Breast epithelium (tissue), 4 donors: ENCODE measurements at places on chromosomes 6 and 20. TPM values are rescaled to one million over a fixed set of nuclear protein-coding genes. Genes with fewer than 3 reads are reported as not detected.

The TP53TG5 gene
- not detected for total RNA-seq

The RHAG gene
- not detected for total RNA-seq

The KCNK16 gene
- not detected for total RNA-seq

The HNF4A gene
- not detected for total RNA-seq

The BPI gene
- not detected for total RNA-seq

The ESR1 gene
- total RNA-seq = 2.2 TPM

The BPIFA1 gene
- total RNA-seq = not detected

The ULBP3 gene
- 0.64 TPM for total RNA-seq

The SIRPD gene
- not detected for total RNA-seq

The BIRC7 gene
- 0.32 TPM for total RNA-seq

- H3K4me1 ChIP-seq = no peaks in the 10 kb centered on the region
- H3K4me3 ChIP-seq = no peak overlapping the region
- DNase-seq = no peak
Observed at GRCh38 chr20:52731093-52731492, 241.1 kb upstream of the TSHZ2 start.

DNA sequence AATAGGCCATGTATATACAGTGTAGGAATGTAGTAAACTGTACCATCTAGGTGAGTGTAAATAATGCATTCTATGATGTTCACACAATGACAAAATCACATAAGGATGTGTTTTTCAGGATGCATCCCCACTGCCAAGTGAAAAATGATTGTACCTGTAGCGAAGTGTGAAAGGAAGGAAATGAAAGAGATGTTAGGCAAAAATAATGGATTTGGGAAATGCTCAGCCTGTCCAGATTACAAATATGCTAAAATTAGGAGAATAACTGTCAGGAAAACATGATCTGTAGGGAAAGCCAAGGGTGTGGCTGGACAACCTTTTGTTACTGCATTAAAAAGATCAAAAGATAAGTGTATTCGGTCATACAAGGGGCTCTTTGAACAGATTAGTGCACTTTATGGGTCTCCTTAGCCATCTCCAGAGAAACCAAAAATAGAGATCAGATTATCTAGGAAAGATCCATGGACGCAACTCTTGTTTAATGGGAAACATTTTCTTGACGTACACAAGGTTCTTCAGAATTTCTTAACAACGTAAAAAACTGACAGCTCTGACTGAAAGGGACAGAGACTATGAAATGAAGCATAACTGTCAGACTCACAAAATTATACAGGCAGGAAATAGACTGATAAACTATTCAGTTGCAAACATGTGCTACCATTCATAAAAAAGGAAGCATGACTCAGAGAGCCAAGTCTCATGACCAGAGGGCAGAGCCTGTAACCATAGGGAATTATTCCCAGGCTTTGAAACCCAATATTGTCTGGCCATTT lies 253.6 kb upstream of the RAB32 start:
- no peaks in the 10 kb centered on the region for H3K4me1 ChIP-seq
- H3K27ac ChIP-seq = no peak overlapping the region
- H3K36me3 ChIP-seq = no peaks in the 10 kb centered on the region
- H3K4me3 ChIP-seq = no peak overlapping the region

- no peak overlapping the region for H3K27ac ChIP-seq
- H3K4me3 ChIP-seq = no peak overlapping the region
- no peaks in the 10 kb centered on the region for H3K36me3 ChIP-seq
- no peak for DNase-seq
- H3K27me3 ChIP-seq = no peaks in the 10 kb centered on the region
- no peaks in the 10 kb centered on the region for H3K4me1 ChIP-seq
Observed at GRCh38 chr6:88376768-88377387, 210.7 kb upstream of the CNR1 start.

GRCh38 chr20:59939879-59940128 lies 301 bp downstream of the PPP1R3D start:
- H3K27me3 ChIP-seq = no peaks in the 10 kb centered on the region
- no peaks in the 10 kb centered on the region for H3K36me3 ChIP-seq
- H3K27ac ChIP-seq = peak overlapping the region; percentile 98
- H3K4me3 ChIP-seq = peak overlapping the region; percentile 89
- no peak for DNase-seq

DNA sequence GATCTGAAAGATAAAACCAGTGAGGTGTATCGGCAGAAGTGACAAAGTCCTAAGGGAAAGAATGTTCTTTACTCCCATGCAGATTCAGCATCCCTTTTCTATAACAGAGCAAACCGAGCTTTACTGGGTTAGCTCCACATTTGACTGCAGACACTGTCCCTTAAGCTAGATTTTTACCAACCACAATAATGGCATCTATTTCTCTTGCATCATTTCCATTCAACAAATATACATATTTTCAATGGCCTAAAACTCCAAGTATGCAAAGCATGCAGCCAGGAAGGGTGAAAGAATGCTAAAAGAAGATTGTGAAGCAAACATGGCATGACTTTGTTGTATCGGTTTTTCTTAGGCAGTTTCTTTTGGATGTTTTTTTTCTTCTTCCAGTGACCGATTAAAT lies 255.4 kb downstream of the OGFRL1 start:
- H3K4me3 ChIP-seq = no peak overlapping the region
- H3K27ac ChIP-seq = no peak overlapping the region
- H3K27me3 ChIP-seq = no peaks in the 10 kb centered on the region

GRCh38 chr6:25706314-25707014 lies 48.1 kb upstream of the SLC17A4 start:
- no peaks in the 10 kb centered on the region for H3K36me3 ChIP-seq
- H3K4me3 ChIP-seq = no peak overlapping the region
- no peaks in the 10 kb centered on the region for H3K4me1 ChIP-seq
- H3K27me3 ChIP-seq = no peaks in the 10 kb centered on the region

GRCh38 chr20:62233684-62234083 lies 4.6 kb upstream of the OSBPL2 start:
- no peaks in the 10 kb centered on the region for H3K36me3 ChIP-seq
- H3K27ac ChIP-seq = no peak overlapping the region
- no peaks in the 10 kb centered on the region for H3K4me1 ChIP-seq
- no peak for DNase-seq
- H3K27me3 ChIP-seq = no peaks in the 10 kb centered on the region

- no peak for DNase-seq
- H3K27ac ChIP-seq = peak overlapping the region; percentile 43
- no peaks in the 10 kb centered on the region for H3K27me3 ChIP-seq
- H3K36me3 ChIP-seq = no peaks in the 10 kb centered on the region
- H3K4me1 ChIP-seq = no peaks in the 10 kb centered on the region
Observed at GRCh38 chr20:53930651-53931504, 139.5 kb downstream of the BCAS1 start.

GRCh38 chr20:37759761-37760209 lies 66.0 kb downstream of the CTNNBL1 start:
- no peaks in the 10 kb centered on the region for H3K36me3 ChIP-seq
- no peak overlapping the region for H3K4me3 ChIP-seq
- no peaks in the 10 kb centered on the region for H3K4me1 ChIP-seq
- no peak for DNase-seq
- no peaks in the 10 kb centered on the region for H3K27me3 ChIP-seq

DNA sequence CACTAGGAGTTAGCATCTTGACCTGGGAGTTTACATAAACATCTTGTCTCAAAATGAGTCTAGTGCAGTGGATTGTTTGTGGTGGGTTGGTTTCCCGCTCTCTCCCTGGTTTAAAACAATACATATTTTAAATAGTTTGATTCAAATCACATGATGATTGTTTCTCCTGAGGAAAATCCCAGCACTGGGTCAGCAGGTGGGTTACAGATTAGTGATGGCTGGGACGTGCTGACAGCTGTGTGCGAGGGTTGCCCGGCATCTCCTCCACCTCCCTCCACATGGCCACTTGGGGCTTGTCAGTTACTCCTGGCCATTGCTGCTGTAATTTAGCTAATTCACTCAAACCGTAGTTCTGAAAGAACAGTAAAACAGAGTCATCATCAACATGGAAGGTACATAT lies 306.4 kb upstream of the CITED2 start:
- H3K4me1 ChIP-seq = no peaks in the 10 kb centered on the region
- no peaks in the 10 kb centered on the region for H3K27me3 ChIP-seq
- no peaks in the 10 kb centered on the region for H3K36me3 ChIP-seq
- H3K27ac ChIP-seq = no peak overlapping the region
- H3K4me3 ChIP-seq = no peak overlapping the region
- no peak for DNase-seq

GRCh38 chr6:107676042-107676441 lies 148.1 kb downstream of the SCML4 start:
- H3K4me3 ChIP-seq = no peak overlapping the region
- no peaks in the 10 kb centered on the region for H3K36me3 ChIP-seq
- no peak overlapping the region for H3K27ac ChIP-seq
- no peak for DNase-seq
- H3K27me3 ChIP-seq = no peaks in the 10 kb centered on the region

DNA sequence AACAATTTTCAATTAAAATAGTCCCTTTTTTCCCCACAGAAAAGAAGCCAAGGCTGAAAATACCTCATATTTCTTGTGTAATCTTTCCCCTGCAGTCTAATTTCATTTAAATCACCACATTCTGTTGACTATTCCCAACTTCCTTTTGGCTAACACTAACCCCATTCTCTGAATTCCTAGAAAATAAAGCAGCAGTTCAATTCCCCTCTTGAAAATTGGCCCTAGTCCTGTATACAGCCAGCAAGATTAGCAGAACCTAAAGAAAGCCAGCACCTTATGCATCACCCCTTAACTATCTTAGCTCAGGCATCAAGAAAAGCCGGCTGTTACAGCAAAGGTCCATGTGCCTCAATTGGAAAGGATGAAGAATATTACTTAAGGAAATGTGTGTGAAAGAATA lies 69.7 kb downstream of the MDN1 start:
- DNase-seq = no peak
- H3K4me3 ChIP-seq = no peak overlapping the region
- H3K4me1 ChIP-seq = no peaks in the 10 kb centered on the region
- peaks cover 11% of the 10 kb centered on the region for H3K36me3 ChIP-seq

- no peaks in the 10 kb centered on the region for H3K36me3 ChIP-seq
- no peaks in the 10 kb centered on the region for H3K4me1 ChIP-seq
- no peak overlapping the region for H3K27ac ChIP-seq
- DNase-seq = no peak
Observed at GRCh38 chr6:111411978-111412566, 70.9 kb downstream of the REV3L start.

GRCh38 chr6:110338820-110339470 lies 19.2 kb downstream of the METTL24 start:
- H3K27ac ChIP-seq = no peak overlapping the region
- H3K4me1 ChIP-seq = no peaks in the 10 kb centered on the region
- no peaks in the 10 kb centered on the region for H3K27me3 ChIP-seq

GRCh38 chr6:125157280-125157679 lies 3.7 kb downstream of the TPD52L1 start:
- no peaks in the 10 kb centered on the region for H3K27me3 ChIP-seq
- H3K4me1 ChIP-seq = no peaks in the 10 kb centered on the region

DNA sequence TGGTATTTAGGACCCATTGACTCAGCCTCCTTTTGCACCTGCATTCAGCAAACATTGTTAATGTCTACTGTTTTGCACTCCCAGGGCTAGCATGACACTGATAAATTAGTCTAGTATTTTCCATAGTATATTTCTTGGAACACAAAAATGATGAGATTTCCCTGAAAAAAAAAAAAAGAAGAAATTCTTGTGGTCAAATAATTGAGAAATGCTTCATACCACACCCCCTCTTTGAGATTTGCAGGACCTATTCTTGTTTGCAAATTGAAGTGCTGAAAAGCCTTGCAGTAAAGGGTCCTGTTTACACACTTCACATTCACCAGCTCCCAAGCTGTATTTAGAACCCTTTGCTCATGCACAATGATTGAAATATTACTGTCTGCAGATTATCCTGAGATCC lies 36.3 kb upstream of the CLIC5 start:
- no peak overlapping the region for H3K27ac ChIP-seq
- H3K36me3 ChIP-seq = no peaks in the 10 kb centered on the region
- no peak overlapping the region for H3K4me3 ChIP-seq
- no peak for DNase-seq
- H3K27me3 ChIP-seq = no peaks in the 10 kb centered on the region
- H3K4me1 ChIP-seq = no peaks in the 10 kb centered on the region

GRCh38 chr20:57498425-57499400 lies 26.2 kb downstream of the CTCFL start:
- H3K4me3 ChIP-seq = no peak overlapping the region
- H3K36me3 ChIP-seq = no peaks in the 10 kb centered on the region
- no peak for DNase-seq
- H3K27me3 ChIP-seq = peaks cover 7% of the 10 kb centered on the region

DNA sequence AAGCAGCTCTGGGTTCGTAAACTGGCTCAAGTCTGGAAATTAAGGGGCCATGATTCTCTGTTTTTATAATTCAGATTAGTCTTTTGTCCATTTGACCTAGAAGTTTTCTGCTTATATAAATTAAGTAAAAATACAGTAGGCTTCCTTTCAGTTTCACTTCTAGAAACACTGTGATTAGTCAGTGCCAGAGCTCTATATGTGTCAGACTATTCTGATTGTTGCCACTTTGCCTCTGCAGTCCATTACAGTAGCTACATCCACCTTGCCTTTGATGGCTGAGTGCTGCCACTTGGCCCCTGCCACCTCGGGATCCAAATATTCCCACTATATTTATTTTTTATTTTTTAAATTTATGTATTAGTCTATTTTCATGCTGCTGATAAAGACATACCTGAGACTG lies 7.9 kb downstream of the ZC2HC1B start:
- H3K4me1 ChIP-seq = no peaks in the 10 kb centered on the region
- H3K27me3 ChIP-seq = no peaks in the 10 kb centered on the region
- H3K36me3 ChIP-seq = no peaks in the 10 kb centered on the region
- no peak overlapping the region for H3K27ac ChIP-seq
- H3K4me3 ChIP-seq = no peak overlapping the region

DNA sequence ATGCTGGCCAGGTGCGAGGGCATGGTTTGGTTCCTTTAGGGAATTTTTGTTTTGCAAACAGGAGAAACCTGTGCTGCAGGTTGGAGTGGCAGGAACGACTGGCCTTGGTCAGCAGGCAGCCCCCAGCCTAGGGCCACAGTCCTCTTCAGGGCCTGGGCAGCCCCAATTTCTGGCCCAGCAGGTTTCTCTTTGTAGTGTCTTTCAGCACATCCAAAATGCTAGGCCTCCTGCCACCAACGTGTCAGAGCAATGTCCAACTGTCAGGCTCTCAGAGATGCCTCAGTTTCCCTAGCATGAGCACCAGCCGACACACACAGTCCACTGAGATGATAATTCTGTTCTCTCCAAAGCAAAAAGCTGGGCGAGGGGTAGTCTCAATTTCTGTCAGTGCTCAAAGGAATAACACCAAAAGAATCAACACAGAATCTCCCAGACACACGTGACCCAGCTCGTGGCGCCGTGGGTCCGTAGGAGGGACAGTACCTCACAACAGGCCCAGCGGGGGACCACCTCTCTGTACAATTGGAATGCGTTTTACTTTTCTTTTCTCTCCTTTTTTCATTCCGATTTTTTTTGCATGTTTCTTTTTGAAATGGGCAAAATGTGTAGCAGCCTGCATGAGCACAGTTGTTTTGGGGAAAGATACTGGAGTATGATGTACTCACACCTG lies 125.9 kb downstream of the TAF4 start:
- H3K27me3 ChIP-seq = no peaks in the 10 kb centered on the region
- H3K4me3 ChIP-seq = no peak overlapping the region
- no peak overlapping the region for H3K27ac ChIP-seq
- no peaks in the 10 kb centered on the region for H3K4me1 ChIP-seq
